Large intestine (tissue), 12 donors: ENCODE measurements at places on chromosomes 1 and 21.
A peak's percentile ranks its signal among the peaks of the same experiment; 100 is the strongest.

GRCh38 chr1:36350659-36351226 lies 27.3 kb upstream of the EVA1B start:
- H3K4me3 ChIP-seq, result no peak overlapping the region
- no peaks in the 10 kb centered on the region for H3K27me3 ChIP-seq
- peaks cover 7% of the 10 kb centered on the region for H3K4me1 ChIP-seq
- H3K27ac ChIP-seq, result no peak overlapping the region
- H3K36me3 ChIP-seq, result peaks cover 90% of the 10 kb centered on the region

DNA sequence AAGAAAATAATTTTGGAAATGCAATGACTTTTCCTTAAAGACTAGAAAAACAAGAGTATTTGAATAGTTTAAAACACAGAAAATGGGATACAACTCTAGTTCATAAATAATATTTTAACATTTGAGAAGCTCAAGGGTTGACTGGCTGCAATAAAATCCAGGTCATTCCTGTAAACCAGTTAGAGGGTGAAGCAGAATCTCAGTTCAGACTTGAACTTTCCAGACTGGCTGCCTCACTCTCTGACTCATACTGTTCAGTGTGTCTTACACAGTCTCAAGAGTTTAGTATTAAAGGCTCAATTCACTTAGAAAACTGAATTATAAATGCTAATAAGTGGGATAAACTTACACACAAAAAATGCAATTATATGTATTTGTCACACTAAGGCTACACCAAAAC lies 89.9 kb downstream of the RAVER2 start:
- H3K4me3 ChIP-seq, result no peak overlapping the region
- no peak for DNase-seq
- no peaks in the 10 kb centered on the region for H3K4me1 ChIP-seq
- no peak overlapping the region for H3K27ac ChIP-seq
- no peaks in the 10 kb centered on the region for H3K27me3 ChIP-seq

GRCh38 chr1:34199927-34200326 lies 23.2 kb downstream of the C1orf94 start:
- no peaks in the 10 kb centered on the region for H3K36me3 ChIP-seq
- DNase-seq, result no peak
- no peaks in the 10 kb centered on the region for H3K4me1 ChIP-seq
- H3K27me3 ChIP-seq, result no peaks in the 10 kb centered on the region

DNA sequence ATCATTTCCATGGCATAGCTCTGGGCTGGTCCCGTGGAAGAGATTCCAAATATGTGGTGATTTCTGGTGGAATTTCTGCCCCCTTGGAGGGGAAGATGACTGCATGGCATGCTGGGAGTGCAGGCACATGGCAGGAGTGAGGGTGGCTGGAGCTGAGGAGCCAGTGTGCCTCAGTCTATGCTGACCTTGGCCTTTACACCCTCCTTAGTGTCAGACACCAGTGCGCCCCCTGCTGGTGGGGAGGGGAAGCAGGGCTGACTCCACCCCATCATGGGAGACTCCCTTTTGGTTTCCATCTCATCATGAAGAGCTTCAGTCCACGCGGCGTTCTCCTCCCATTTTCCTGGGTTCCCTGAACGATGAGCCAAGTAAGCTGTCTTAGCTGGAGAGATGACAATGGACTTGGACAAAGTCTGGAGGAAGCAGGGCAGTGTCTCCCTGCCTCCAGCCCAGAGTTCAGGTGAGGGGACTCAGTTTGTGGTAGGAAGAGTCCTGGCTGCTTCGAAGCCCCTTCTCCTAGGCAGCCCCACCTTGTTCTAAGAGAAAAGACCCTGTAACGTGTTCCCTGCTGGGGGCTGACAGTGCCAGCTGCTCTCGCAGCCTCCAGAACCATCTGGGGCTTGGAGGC lies 10.3 kb downstream of the ALX3 start:
- peaks cover 9% of the 10 kb centered on the region for H3K4me1 ChIP-seq
- H3K36me3 ChIP-seq, result peaks cover 59% of the 10 kb centered on the region
- DNase-seq, result peak; percentile 18
- H3K4me3 ChIP-seq, result no peak overlapping the region

- no peak overlapping the region for H3K4me3 ChIP-seq
- H3K27me3 ChIP-seq, result no peaks in the 10 kb centered on the region
- no peaks in the 10 kb centered on the region for H3K36me3 ChIP-seq
- DNase-seq, result no peak
Observed at GRCh38 chr1:53585565-53585964, 126.4 kb downstream of the DMRTB1 start.

GRCh38 chr1:91022518-91022929 lies 689 bp upstream of the ZNF644 start:
- H3K4me1 ChIP-seq, result peaks cover 6% of the 10 kb centered on the region
- H3K36me3 ChIP-seq, result peaks cover 3% of the 10 kb centered on the region
- peak overlapping the region; percentile 98 for H3K4me3 ChIP-seq
- H3K27me3 ChIP-seq, result no peaks in the 10 kb centered on the region
- H3K27ac ChIP-seq, result peak overlapping the region; percentile 100

DNA sequence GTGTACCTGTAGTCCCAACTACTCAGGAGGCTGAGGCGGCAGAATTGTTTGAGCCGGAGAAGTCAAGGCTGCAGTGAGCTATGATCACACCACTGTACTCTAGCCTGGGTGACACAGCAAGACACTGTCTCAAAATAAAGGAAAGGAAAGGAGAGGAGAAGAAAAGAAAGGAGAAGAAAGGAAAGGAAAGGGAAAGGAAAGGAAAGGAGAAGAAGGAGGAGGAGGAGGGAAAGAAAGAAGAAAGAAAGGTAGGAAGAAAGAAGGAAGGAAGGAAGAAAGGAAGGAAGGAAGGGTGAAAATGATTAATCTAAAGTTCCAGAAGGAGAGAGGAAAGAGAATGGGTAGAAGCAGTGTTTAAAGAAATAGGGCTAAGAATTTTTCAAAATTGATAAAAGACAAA lies 12.2 kb downstream of the SPOCD1 start:
- H3K4me3 ChIP-seq, result no peak overlapping the region
- H3K27me3 ChIP-seq, result no peaks in the 10 kb centered on the region

- peaks cover 10% of the 10 kb centered on the region for H3K4me1 ChIP-seq
- no peak overlapping the region for H3K4me3 ChIP-seq
- peaks cover 7% of the 10 kb centered on the region for H3K36me3 ChIP-seq
- DNase-seq, result no peak
- no peak overlapping the region for H3K27ac ChIP-seq
- no peaks in the 10 kb centered on the region for H3K27me3 ChIP-seq
Observed at GRCh38 chr21:25999921-26000582, 170.5 kb downstream of the APP start.

DNA sequence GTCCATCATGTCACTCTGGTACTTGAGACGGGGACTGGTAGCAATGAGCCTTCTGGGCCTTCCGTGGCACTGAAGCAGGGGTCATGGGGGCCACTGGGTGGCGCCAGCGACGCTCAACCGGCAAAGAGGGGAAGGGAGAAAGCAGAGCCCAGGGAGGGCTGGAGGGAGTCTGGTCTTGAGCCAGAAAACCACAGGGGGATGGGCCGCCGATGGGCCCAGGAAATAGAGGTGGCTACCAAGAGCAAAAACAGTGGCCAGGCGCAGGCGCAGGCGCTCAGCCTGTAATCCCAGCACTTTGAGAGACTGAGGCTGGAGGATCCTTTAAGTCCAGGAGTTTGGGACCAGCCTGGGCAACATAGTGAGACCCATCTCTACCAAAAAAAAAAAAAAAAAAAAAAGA lies 21.8 kb downstream of the EXOC8 start:
- no peak overlapping the region for H3K27ac ChIP-seq
- H3K27me3 ChIP-seq, result no peaks in the 10 kb centered on the region
- H3K4me1 ChIP-seq, result no peaks in the 10 kb centered on the region
- peak; percentile 6 for DNase-seq
- no peaks in the 10 kb centered on the region for H3K36me3 ChIP-seq
- H3K4me3 ChIP-seq, result no peak overlapping the region

DNA sequence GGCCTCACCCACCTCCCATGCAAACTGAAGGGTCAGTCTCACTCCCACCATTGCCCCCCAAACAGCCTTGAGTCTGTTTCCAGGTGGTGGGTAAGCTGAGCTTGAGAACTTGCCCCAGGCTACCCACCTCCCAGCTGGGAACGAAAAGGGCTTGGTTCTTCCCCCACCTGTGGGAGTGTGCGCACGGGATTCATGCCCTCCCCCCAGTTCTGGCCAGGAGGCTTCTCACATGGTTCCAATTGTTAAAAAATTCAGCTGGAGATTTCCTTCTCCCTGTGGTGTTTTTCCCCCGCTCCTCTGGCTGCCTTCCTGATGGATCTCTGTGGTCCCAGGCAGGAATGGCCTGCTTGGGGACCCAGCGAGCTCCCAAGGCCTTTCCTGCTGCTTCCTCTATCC lies 81.8 kb upstream of the C21orf91 start:
- no peak for DNase-seq
- H3K4me1 ChIP-seq, result no peaks in the 10 kb centered on the region
- H3K36me3 ChIP-seq, result no peaks in the 10 kb centered on the region
- H3K27ac ChIP-seq, result no peak overlapping the region

DNA sequence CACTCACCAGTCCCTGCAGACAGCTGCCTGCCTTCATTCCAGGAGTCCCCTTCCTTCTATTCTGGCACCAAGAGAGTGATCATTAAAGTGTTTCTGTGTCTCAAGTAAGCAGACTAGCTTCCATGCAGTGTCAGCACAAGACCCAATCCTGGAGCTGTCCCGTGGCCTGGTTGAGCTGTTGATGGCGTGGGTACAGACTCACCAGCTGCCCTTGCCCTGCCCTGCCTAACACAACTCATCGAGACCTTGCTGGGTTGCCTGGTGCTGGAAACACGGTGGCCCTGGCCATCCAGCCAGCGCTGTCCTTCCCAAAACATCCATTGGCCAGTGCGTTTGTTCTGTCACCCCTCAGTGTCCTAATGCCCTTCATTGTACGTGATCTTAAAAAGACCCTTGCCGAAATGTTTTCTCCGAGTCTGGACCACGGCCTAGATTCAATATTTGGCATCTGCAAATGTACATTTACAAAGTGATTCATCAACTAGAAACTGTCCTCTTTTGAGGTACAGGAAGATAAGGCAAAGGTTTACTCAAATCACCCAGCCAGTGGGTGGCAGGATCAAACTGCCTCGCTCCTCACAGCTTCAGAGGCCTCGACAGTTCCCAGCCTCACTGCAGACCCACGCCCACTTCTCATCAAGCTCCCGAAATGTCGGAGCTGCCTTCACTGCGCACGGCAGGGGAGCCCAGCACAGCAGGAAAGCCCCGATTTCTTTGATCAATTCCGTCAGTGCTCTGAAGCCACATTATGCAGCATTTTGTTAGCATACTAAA lies 494.2 kb downstream of the KIF26B start:
- no peak for DNase-seq
- no peaks in the 10 kb centered on the region for H3K4me1 ChIP-seq
- H3K36me3 ChIP-seq, result no peaks in the 10 kb centered on the region
- no peak overlapping the region for H3K27ac ChIP-seq

GRCh38 chr1:3155056-3155925 lies 86.3 kb downstream of the PRDM16 start:
- no peak overlapping the region for H3K27ac ChIP-seq
- H3K36me3 ChIP-seq, result no peaks in the 10 kb centered on the region
- no peaks in the 10 kb centered on the region for H3K4me1 ChIP-seq
- no peaks in the 10 kb centered on the region for H3K27me3 ChIP-seq
- no peak for DNase-seq

- H3K36me3 ChIP-seq, result no peaks in the 10 kb centered on the region
- H3K27me3 ChIP-seq, result no peaks in the 10 kb centered on the region
- no peak overlapping the region for H3K4me3 ChIP-seq
- H3K27ac ChIP-seq, result no peak overlapping the region
- peaks cover 4% of the 10 kb centered on the region for H3K4me1 ChIP-seq
Observed at GRCh38 chr1:52706136-52706670, 8.1 kb upstream of the COA7 start.

DNA sequence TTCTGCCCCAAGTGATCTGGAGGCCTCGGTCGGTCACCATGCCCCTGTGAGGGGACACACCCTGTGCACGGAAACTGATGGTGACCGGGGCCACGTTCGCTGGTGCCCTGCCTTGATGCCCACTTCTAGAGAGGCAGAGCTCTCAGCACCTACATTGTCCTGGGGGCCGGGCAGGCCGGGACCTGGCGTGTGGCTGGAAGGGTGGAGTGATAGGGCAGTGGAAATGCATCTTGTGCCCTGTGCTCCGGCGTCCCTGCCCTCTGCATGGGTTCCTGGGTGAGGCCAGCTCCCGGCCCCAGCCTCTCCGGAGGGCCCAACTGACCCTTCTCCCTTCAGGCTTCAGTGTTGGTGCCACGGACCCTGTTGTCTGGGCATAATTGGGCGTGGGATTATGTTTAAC lies 11.0 kb upstream of the UMODL1 start:
- peaks cover 35% of the 10 kb centered on the region for H3K4me1 ChIP-seq
- no peak overlapping the region for H3K4me3 ChIP-seq
- no peak for DNase-seq
- no peak overlapping the region for H3K27ac ChIP-seq
- no peaks in the 10 kb centered on the region for H3K27me3 ChIP-seq

GRCh38 chr1:54619749-54620148 lies 3.6 kb downstream of the FAM151A start:
- no peak overlapping the region for H3K27ac ChIP-seq
- no peaks in the 10 kb centered on the region for H3K36me3 ChIP-seq
- no peak for DNase-seq
- H3K27me3 ChIP-seq, result no peaks in the 10 kb centered on the region
- H3K4me1 ChIP-seq, result peaks cover 16% of the 10 kb centered on the region

DNA sequence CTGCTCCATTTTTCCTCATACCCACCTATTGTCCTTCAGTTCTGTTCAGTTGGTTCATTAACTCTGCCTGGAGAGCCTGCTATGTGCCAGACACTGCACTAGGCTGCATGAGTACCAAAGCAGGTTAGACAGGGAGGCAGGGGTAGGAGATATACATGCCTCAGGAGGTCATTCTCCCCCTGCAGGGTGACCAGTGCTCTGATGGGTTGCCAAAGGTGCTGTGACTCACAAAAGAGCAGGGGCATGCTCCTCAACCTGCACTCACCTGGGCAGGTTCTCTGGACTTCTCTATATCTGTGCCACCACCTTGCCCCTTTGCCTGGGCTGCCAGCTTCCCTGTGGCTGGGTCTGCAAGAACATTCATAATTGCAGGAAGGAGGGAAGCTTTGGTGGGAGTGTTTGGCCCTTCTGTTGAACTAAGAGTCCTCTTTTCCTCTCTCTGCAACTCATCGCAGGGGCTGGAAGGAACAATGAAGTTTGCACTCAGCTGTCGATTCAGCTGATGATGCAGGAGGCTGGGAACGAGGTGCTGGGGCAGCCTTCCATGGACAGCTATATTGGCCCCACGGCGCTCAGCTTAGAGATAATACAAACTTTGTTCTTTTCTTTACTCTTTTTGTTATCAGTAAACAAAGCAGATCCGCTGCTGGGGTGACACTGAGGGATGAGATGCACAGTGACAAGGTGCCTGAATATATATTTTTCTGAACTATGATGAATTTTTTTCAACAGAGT lies 356.4 kb upstream of the PLXNA2 start:
- no peak overlapping the region for H3K27ac ChIP-seq
- peaks cover 4% of the 10 kb centered on the region for H3K27me3 ChIP-seq
- no peaks in the 10 kb centered on the region for H3K4me1 ChIP-seq
- H3K4me3 ChIP-seq, result no peak overlapping the region
- DNase-seq, result no peak
- H3K36me3 ChIP-seq, result no peaks in the 10 kb centered on the region

DNA sequence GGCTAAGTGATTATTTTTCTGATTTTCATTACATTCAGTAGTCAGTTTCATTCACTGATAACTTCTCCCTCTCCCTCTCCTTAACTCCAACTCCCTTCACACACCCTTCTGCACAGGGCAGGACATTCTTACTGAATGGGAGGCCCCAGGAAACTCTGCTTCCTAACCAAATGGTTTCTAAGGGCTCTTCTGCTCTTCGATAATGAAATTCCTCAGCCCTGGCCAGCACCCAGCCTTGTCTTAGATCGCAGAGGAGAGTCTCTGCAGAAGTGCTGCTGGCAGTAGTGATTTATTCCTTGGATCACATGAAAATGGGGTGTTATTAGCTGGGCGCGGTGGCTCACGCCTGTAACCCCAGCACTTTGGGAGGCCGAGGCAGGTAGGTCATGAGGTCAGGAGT lies 16.4 kb downstream of the PLEKHM2 start:
- no peaks in the 10 kb centered on the region for H3K27me3 ChIP-seq
- peaks cover 14% of the 10 kb centered on the region for H3K4me1 ChIP-seq
- H3K27ac ChIP-seq, result no peak overlapping the region
- no peak overlapping the region for H3K4me3 ChIP-seq
